Heart left ventricle (tissue), 16 donors: ENCODE measurements at places on chromosomes 2 and 18. TPM values are rescaled to one million over a fixed set of nuclear protein-coding genes. Genes with fewer than 3 reads are reported as not detected.

MTLN gene
- 143 TPM for total RNA-seq

SPHKAP gene
- 150 TPM for total RNA-seq

SOS1 gene
- total RNA-seq, result 32.3 TPM

DSC2 gene
- total RNA-seq, result 26.9 TPM

SRBD1 gene
- total RNA-seq, result 13.0 TPM

ASTL gene
- total RNA-seq, result not detected

CERKL gene
- total RNA-seq, result not detected

ACMSD gene
- not detected for total RNA-seq

VIL1 gene
- total RNA-seq, result not detected

HOXD1 gene
- 0.19 TPM for total RNA-seq
